ENCODE measurements at places on chromosomes 2 and 18.

DNA sequence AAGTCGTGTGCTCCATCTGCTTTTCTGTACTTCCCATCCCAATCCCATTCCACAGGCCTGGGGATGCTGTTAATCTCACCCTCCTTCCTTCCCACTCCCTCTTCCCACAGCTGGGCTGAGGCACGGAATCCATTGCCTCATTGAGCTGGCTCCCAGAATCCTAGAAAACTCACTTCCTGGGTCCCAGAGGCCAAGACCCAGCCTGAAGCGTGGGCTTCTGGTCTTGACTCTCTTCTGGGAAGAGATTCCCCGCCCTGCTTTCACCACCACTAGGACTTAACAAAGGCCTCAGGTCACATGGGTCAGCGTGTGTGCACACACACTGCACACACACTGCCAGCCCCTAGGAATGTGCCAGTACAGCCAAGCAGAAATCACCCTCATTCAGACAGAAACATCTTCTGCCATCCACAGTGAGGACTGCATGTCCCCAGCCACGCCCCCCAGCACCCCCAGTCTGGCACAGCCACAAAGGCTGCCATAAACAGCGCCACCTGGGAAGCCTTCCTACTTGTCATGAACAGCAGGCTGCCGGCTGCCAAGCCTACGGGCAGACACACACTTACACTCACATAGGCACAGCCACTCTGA, 165.8 kb downstream of the TNS1 start:
- peak; percentile 97 for DNase-seq

DNA sequence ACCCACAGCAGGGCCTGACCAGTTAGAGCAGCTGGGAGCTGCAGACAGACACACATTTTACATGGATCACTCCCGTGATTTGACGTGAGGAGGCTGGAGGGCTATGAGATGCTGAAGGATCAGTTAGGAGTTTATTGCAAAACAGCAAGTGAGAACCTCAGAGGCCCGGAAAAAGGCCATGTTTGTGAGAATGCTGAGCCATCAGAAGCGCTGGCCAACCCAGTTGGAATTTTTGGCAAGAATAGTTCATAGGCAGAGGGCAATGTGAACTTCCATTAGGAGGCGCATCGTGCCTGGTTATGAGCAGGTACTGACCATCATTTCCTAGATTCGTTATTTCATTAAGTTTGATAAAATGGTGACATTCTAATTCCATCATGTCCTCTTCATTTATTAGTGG, 23.3 kb upstream of the LMAN1 start:
- no peak for DNase-seq

DNA sequence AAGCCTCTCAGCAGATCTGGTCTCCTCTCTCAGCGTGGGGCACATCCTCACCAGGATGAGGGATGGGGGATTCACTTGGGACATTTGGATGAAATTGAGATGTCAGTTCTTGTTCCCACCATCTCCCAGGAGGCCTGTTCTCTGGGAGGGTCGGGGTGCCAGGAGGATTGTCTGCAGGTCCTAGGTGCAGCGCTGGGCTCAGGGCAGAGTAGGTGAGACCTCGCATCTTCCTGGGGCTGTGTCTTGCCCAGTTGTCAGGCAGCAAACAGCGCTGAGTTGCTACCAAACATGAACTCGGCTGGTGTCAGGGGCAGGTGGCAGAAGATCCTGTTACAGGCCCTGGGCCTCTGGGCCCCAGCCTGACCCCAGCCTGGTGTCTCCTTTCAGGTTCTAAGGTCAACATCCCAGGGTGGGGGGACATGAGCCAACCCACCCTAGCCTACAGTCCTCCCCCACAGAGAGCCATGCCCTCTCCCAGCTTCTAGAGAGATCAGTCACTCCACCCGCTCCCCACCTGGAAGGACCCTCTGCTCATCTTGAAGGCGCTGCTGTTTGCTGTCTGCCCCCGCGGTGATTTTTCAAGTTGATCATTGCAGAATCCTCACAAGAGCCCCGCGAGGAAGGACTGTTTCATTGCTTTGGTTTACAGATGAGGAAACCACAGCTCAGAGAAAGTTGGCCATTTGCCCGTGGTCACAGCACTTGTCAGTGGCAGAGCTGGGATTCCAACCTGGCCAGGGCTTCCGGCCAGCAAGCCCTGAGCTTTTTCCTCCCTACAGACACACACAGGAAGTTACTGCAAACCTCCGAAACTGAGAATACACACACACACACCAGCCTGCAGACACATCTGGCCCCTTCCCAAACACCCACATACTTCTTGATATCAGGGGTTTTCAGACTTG, 83.9 kb downstream of the STPG4 start:
- DNase-seq = peak; percentile 94

GRCh38 chr2:96342085-96342484, 6.5 kb downstream of the NCAPH start:
- DNase-seq = no peak

Measured in sigmoid colon (tissue), 7 donors.